ENCODE measurements at places on chromosomes 13 and 19. TPM values are rescaled to one million over a fixed set of nuclear protein-coding genes. Genes with fewer than 3 reads are reported as not detected.

Gene SLC8A2
- not detected for total RNA-seq

Gene MEIOSIN
- total RNA-seq: not detected

Gene SPTBN4
- total RNA-seq: 11.4 TPM

Gene EFNB2
- 0.09 TPM for total RNA-seq

Gene IFNL1
- not detected for total RNA-seq

Gene CAPS
- 8.8 TPM for total RNA-seq

Gene FGF14
- total RNA-seq: 3.0 TPM

Gene NLRP11
- not detected for total RNA-seq

Gene ZNF486
- total RNA-seq: 2.7 TPM

Gene KIR3DL1
- total RNA-seq: not detected

Gene BEST2
- under 0.01 TPM for total RNA-seq

Gene SUCLA2
- 46.8 TPM for total RNA-seq

Gene IGFL3
- not detected for total RNA-seq

Gene CEACAM8
- total RNA-seq: not detected
